Psoas muscle (tissue), 8 donors: ENCODE measurements at places on chromosomes 3 and 15. TPM values are rescaled to one million over a fixed set of nuclear protein-coding genes. Genes with fewer than 3 reads are reported as not detected.

DNA sequence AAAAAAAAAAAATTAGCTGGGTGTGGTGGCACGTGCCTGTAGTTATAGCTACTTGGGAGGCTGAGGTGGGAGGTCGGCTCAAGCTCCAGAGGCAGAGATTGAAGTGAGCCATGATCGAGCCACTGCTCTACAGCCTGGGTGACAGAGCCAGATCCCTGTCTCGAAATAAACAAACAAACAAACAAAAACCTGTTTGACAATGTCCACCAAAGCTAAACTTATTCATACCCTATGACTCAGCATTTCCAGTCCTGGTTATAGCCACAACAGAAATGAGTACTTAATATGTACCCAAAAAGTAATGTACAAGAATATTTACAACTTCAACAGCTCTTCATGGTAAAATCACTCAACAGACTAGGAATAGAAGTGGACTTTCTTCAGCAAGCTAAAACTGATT, 31.1 kb downstream of the SERP1 start:
- no peak for DNase-seq

DNA sequence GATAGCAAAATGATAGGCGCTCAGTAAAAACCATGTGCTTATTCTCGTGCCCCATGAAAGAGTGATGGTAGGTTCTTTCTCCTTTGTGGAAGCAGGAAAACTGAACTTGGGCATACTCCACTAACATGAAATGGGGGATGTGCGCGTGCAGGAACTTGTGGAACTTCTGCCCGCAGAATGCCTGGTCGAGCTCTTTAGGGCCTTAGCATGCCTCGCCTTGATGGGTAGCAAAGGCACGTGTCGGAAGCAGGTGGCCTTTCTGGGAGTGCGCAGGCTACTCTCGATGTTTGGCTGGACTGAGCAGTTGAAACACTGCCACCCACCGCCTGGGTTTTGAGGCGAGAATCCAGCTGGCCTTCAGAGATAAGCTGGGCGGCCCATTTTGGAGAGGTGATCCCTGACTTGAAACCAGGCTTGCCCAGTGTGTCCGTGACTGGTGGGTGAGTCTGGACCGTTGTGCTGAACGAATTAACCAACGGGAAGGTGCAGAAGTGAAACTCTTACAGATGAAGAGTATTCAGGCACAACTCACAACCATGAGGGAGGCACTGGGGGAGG, 842 bp downstream of the PCCB start:
- peak; percentile 72 for DNase-seq

DNA sequence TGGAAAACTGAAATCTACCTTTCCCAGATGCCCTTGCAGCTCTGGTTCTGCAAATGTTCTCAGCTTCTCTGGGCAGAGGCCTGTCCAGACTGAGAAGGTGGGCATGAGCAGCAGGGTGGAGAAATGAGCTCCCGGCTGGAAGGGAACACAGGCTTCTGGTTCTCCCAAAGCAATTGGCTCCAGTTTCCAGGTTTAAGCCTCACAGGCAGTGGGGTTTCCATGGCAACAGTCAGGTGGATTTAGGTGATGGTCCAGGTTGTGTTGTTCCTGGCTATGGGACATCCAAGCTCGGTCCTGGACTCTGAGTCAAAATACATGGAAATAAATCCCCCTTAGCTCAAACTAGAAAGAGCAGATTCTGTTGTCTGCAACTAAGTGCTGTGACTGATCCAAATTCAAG, 94.6 kb upstream of the IQSEC1 start:
- DNase-seq = no peak

DNA sequence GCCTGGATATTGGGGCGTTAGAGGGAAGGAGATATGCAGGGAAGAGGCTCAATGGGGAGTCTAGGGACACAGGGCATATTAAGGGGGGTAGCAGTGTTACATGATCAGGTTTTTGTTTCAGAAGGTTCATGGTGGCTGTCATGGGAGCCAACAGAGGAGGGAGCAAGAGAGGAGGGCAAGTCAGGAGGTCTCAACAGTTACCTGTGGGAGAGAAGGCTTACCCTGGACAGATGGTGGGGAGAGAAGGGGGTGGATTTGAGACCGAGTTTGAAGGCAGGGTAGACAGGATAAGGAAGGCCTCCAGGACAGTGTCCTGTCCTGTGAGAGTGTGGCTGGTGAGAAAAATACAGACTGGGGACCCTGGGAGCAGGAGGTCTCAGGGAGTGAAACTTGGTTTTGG, 3.8 kb upstream of the WNT7A start:
- no peak for DNase-seq

GRCh38 chr3:127452321-127452821, 138.2 kb downstream of the TPRA1 start:
- no peak for DNase-seq

GRCh38 chr15:50341616-50342136, 13.3 kb downstream of the GABPB1 start:
- no peak for DNase-seq

GRCh38 chr15:28873585-28874190, 12.1 kb upstream of the APBA2 start:
- DNase-seq = no peak

GRCh38 chr3:129575997-129576384, 30.5 kb downstream of the PLXND1 start:
- no peak for DNase-seq

GRCh38 chr3:150577855-150578254, 25.3 kb upstream of the SELENOT start:
- no peak for DNase-seq

- DNase-seq = no peak
These were observed 197.1 kb upstream of the RASGRP1 start for GRCh38 chr15:38761681-38762080.

The LARP6 gene
- 7.4 TPM for total RNA-seq

The PDZRN3 gene
- total RNA-seq = 16.0 TPM

The CASR gene
- not detected for total RNA-seq

The MELTF gene
- total RNA-seq = 0.87 TPM

The GRK7 gene
- total RNA-seq = not detected

The LRTM1 gene
- total RNA-seq = 3.1 TPM

The SLC28A2 gene
- not detected for total RNA-seq

The TRH gene
- total RNA-seq = not detected
